ENCODE measurements at places on chromosomes 6 and 20. TPM values are rescaled to one million over a fixed set of nuclear protein-coding genes. Genes with fewer than 3 reads are reported as not detected.

GRCh38 chr6:162701551-162701950, 26.0 kb downstream of the PRKN start:
- no peak for DNase-seq

DNA sequence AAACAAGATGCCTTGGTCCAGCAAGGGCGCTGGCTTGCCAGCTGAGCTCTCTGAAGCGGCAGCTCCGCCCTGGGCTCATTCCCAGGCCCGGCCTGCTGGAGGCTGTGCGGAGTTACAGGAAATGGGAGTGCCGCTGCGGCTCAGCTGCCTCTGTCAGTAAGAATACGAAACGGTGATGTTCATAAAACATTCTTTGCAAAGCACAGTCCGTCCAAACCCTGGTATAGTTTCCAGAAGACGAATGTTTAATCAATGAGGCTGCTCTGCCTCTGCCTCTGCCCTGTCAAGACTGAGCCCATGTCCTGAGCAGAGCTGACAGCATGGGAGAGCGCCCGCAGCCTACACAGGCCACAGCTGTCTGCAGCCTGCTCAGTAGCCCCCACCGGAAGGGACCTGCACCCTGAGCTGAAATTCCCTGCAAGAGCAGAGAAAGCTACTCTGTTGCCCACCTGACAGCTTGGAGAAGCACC, 153.3 kb upstream of the SNX9 start:
- DNase-seq, result no peak

The TSBP1 gene
- not detected for total RNA-seq

- DNase-seq, result no peak
Measured at GRCh38 chr6:81295310-81295709, 457.2 kb downstream of the TENT5A start.

Data from Caki2 (cell line).